ENCODE measurements at places on chromosomes 1 and 21. TPM values are rescaled to one million over a fixed set of nuclear protein-coding genes. Genes with fewer than 3 reads are reported as not detected.
A peak's percentile ranks its signal among the peaks of the same experiment; 100 is the strongest.

DNA sequence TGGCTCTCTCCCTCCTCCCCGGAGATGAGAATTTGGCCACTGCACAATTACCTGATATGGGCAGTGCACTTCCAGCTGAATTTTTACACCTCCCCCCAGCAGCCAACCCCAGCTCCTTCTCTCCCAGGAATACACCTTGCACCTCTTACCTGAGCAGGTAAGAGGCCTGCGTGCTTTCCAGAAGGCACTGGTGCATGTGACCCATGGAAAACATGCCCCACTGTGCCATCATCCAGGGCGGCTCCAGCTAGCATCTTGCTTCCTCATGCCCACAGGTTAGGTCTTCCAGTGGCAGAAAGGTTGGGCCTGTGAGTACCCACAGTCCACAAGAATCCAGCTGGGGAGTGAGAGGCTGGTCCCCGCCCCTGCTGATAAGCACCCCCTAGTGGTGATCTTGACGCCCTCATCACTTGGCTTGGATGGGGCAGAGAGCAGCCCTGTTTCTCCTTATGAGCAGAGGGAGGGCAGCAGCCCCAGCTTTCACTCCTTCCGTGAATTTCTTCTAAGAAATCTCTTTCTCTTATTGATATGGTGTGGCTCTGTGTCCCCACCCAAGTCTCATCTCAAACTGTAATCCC, 57.8 kb downstream of the EDARADD start:
- DNase-seq, result no peak

- DNase-seq, result no peak
Observed at GRCh38 chr1:185421485-185422107, 104.6 kb upstream of the IVNS1ABP start.

- DNase-seq, result no peak
Observed at GRCh38 chr1:244106837-244107493, 55.9 kb downstream of the ZBTB18 start.

GRCh38 chr21:22253761-22254160, 1255.6 kb downstream of the NCAM2 start:
- no peak for DNase-seq

Gene CNR2
- total RNA-seq, result not detected

DNA sequence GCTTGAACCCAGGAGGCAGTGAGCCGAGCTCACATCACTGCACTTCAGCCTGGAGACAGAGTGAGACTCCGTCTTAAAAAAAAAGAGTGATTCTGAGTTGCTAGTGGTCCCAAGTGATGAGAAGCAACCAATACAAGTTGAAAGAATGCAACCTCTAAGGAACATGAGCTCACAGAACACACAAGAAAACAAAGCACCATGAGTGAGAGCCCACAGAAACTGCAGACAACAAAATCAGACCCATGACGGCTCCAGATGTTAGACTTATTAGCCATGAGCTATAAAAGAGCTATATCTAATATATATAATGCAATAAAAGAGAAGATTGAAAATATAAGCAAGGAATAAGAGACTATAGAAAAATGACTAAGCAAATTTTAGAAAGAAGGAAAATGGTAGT, 50.0 kb downstream of the MATN1 start:
- DNase-seq, result no peak

DNA sequence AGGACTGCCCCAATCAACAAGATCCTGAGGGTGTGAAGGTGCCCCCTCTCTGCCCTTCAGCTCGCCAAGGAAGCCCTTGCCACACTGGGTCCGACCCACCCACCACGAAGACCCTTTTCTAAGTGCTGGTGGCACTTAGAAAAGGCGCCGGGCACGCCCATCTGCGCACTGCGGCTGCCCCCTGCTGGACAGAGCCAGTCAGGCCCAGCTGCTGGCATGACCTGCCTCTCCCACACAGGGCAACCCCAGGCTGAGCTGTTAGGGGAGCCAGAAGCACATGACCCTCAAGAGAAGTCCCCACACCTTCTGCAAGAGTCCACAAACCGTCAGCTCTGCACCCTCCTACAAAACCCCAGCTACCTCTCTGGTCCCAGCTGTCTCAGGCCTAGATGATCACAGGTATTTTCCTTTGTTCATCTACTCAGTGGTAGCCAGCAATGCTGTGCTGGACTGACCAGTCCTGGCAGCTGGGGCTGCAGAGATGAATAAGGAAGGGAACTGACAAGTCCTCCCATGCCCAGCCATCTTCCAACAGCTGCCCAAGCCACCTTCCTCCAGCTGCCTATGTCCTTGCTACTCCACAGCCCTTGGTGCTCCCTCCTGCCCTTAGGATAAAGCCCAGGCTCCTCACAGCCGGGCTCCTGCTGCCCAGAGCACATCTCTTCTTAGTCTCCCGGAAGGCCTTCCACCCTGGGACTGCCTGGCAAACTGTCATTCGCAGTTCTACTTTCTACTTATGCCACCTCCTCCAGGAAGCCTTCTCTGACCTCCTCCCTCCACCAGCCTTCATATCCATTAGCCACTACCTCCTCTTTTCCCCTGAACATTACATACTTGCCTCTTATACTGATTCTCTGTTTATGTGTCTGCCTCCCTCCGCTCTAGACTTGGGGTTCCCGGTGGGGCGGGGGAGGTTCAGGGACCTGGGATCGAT, 39.8 kb upstream of the ZC3H12A start:
- peak; percentile 87 for DNase-seq

DNA sequence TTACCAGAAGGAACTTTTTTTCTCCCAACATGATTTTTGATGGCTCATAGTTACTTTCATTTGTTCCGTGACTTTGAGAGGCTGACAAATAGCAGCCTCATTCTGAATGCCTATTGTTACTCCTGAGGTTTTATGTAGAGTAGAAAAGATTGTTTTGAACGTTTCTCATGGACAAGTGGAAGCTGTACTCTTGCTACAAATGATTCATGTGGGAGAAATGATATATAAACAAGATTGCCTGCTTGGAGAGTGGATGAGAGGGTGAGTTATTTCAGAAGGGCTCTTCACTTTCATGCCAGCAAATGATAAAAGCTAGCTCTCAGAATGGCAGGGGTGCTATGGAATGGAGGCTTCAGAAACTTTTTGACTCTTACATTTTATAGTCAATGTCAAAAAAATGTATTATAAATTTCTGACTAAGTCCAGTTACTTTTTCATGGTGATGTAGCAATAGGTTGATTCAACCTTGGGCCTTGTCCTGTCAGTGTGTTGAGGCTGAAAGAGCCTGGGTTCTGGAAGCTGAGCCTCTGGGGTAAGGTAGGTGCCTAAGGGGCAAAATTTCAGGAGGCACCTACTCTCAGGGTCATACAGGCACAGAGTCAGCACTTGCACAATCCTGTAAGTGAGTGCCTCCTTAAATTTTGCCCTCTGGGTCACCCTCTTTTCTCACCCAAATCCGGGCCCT, 19.4 kb downstream of the JUN start:
- no peak for DNase-seq

GRCh38 chr1:203126151-203126865, 1.2 kb upstream of the ADORA1 start:
- DNase-seq, result no peak

DNA sequence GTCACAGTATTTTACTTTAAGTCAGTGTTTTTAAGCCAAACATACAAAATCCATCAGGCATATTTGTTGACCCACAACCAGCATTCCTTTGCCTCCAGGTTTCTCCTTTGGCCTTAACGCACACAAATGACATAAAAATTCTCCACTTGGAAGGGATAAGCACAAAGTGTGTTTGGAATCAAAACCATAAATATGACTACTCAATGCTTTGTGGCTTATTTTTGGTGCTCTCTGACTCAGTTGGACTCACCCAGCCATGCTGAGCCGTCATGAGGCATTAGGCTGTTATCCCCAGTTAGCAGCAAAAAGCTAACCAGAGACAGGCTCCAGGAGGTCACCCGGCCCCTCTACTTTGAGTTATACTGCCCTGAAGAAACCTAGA, 948 bp downstream of the PRUNE1 start:
- DNase-seq, result no peak

Data from frontal cortex (tissue), 4 donors.